ENCODE measurements at places on chromosomes 16 and 17.

DNA sequence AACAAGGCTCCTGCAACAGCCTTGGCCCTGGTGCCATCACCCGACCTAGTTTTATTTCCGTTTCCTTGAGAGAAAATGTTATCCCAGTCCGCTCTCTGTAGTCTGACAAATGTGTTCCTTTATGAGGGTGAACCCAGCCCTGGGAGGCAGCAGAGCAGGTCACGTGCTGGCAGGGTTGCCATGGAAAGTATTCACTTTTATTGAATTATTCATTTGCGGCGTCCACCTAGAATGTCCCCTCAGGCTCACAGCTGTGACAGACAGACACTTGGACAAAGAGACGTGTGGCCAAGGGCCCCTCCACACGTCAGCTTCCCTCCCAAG lies 90.0 kb downstream of the WSCD1 start:
- no peak for DNase-seq

DNA sequence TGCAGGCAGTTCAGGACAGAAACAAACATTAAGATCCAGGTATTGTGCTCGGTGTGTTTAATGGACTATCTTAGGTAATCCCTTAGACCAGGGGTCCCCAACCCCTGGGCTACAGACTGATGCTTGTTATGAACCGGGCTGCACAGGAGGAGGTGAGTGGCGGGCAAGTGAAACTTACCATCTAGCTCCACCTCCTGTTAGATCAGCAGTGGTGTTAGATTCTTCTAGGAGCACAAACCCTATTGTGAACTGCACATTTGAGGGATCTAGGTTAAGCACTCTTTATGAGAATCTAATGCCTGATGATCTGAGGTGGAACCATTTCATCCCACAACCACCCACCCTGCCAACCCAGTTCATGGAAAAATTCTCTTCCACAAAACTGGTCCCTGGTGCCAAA lies 37.8 kb upstream of the ASIC2 start:
- DNase-seq, result no peak

GRCh38 chr16:20941636-20941926 lies 41.0 kb downstream of the LYRM1 start:
- no peak for DNase-seq

DNA sequence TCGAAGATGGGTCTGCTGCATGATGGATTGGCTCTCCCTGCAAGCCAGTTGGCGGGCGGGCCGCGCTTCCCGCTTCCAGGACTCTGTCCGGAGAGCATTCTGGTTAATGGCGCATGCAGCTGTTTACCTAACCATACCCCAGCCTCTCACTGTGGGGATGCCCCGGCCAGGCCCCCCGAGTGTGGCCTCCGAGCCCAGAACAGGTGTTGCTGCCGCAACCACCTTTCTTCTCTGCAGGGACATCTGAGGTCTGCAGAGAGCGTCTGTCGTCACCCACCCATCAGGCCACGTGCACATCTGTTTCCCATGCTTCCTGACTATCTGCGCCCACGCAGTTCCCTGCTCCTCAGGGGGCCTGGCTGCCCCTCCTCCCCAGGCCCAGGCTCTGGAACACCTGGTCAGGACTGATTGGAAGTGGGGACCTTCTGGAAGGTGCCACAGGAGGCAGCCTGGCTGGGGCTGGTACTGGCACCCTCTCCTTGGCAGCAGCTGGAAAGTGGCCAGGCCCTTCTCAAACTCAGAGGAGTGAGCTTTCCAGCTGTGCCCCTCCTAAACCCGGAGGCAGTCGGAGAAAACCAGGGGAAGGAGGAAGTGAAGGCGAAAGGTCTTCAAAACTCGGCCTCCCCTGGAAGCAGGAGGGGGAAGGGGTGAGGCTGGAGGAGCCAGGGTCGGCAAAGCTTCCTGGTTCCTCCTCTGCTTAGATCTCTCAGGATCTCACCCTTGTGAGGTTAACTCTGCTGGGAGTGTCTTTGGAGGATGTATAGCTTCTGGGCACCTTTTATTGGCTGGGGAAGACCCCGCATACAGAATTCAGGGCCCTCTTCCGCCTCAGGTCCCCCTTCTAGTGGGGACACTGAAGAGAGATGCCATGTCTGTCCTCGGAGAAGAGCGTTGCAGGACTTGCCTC lies 64.5 kb upstream of the CIBAR2 start:
- DNase-seq, result no peak

- DNase-seq, result no peak
Measured at GRCh38 chr16:59385959-59386358, 651.8 kb upstream of the GOT2 start.

- no peak for DNase-seq
Measured at GRCh38 chr16:1003391-1004347, 22.1 kb downstream of the SOX8 start.

- DNase-seq, result no peak
Measured at GRCh38 chr16:30009990-30010843, 610 bp downstream of the DOC2A start.

GRCh38 chr17:1995907-1996799 lies 29.0 kb downstream of the RTN4RL1 start:
- DNase-seq, result no peak

DNA sequence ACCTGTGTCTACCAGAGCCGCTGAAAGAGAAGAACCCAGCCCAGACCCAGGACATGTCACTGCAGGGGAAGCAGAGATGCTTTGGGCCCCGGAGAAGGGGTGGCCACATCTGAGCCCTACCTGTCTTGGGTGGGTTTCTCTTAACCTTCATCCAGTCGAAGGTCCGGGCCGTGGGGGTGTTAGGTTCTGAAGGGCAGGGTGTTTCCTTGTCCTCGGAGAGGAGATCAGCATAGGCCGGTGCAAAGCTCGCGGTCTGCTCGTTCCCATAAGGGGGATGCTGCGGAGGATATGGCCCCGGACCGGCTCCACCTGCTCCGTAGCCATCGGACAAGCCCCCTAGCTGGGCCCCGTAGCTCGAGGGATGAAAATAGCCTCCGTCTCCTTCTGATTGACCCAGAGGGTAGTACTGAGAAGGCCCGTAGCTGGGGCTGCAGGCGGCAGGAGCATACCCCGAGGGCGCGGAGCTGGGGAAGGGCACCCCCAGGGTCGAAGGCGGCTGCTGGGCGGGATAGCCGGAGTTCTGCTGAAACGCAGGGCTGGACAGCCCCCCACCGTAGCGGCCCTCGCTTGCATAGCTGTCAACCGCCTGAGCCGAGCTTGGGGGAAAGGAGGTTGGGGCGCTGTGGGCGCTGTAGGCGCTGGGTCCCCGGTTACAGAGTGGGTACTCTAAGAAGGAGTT lies 464 bp downstream of the HOXB1 start:
- no peak for DNase-seq

DNA sequence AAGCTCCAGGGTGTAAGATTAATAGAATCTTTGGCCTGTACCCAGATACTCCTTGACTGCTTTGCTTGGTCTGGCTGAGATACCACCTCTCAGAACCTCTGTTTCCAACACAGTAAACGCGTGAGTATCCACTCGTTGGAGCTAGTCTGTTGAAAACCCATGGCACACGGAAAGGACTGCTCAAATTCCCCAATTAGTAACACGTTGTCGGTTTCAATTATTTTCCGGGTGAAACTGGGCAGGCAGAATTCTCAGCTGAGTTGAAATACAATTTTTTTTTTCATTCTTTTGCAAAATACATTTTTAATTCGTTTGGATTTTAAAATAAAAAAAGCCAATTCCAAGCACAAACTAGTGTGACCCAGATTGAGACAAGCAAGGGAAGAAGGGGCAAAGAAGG lies 120.5 kb downstream of the MAF start:
- DNase-seq, result no peak

- no peak for DNase-seq
Measured at GRCh38 chr16:53080345-53081031, 25.7 kb downstream of the CHD9 start.

DNA sequence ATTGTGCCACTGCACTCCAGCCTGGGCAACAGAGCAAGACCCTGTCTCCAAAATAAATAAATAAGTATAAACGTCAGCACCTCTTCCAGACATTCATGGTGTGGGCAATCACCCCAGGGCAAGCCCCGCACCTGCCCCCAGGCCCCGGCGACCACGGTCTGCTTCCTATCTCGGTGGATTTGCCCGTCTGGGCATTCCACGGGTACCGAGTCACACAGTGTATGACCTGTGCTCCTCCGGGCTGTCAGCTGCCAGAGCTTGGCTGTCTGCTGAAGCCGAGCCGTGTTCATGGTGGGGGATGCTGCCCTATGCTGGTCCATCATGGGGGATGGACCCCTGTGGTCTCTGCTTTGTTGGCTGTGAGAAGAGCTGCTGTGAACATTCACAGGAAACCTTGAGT lies 15.4 kb downstream of the CYBC1 start:
- no peak for DNase-seq

GRCh38 chr17:4997302-4998026 lies at the start of the genes INCA1 and KIF1C:
TSS of gene INCA1 (minus strand) at chr17:4997522. CDS start at chr17:4994437, 3,085 bp downstream.
TSS of gene KIF1C (plus strand) at chr17:4997950. CDS start at chr17:5000247, 2,297 bp downstream.
- peak; percentile 96 for DNase-seq
